ENCODE measurements at places on chromosomes 5 and 9. TPM values are rescaled to one million over a fixed set of nuclear protein-coding genes. Genes with fewer than 3 reads are reported as not detected.

DNA sequence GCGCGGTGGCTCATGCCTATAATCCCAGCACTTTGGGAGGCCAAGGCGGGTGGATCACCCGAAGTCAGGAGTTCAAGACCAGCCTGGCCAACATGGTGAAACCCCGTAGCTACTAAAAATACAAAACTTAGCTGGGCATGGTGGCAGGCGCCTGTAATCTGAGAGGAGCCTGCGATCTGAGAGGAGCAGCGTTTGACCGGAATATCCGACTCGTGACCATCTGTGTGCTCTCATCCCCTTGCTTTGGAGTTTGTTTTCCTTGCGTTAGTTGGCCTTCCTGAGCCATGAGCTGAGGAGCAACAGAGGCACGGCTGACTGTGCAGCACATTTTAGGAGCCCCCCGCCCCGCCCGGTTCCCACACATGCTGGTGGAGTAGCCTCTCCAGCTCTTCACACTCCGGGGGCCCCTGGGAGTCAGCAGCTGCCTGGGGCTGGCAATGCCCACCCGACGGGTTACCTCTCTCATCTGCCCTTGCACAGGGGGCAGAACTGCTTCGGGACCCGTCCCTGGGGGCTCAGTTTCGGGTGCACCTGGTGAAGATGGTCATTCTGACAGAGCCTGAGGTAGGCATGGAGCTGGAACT lies 3.0 kb downstream of the ADAMTS13 start:
- H3K27ac ChIP-seq: no peak overlapping the region
- no peaks in the 10 kb centered on the region for H3K36me3 ChIP-seq
- H3K27me3 ChIP-seq: peaks cover 14% of the 10 kb centered on the region
- no peak overlapping the region for H3K4me3 ChIP-seq

Gene EQTN
- total RNA-seq: not detected

GRCh38 chr5:179852993-179853547 lies 5.5 kb downstream of the MRNIP start:
- H3K4me3 ChIP-seq: no peak overlapping the region
- peaks cover 12% of the 10 kb centered on the region for H3K36me3 ChIP-seq
- DNase-seq: no peak
- no peak overlapping the region for H3K27ac ChIP-seq
- H3K27me3 ChIP-seq: no peaks in the 10 kb centered on the region
- H3K4me1 ChIP-seq: peaks cover 8% of the 10 kb centered on the region

Gene VCP
- total RNA-seq: 258 TPM

Gene CCDC192
- 2.0 TPM for total RNA-seq

Gene NEUROG1
- 3.7 TPM for total RNA-seq

GRCh38 chr9:84385386-84386040 lies 45.0 kb upstream of the SLC28A3 start:
- H3K4me3 ChIP-seq: peak overlapping the region; percentile 42
- peaks cover 10% of the 10 kb centered on the region for H3K4me1 ChIP-seq
- no peaks in the 10 kb centered on the region for H3K27me3 ChIP-seq
- H3K27ac ChIP-seq: peak overlapping the region; percentile 60
- no peak for DNase-seq

Gene ZNG1E
- 31.6 TPM for total RNA-seq

Gene MPDZ
- 20.3 TPM for total RNA-seq

DNA sequence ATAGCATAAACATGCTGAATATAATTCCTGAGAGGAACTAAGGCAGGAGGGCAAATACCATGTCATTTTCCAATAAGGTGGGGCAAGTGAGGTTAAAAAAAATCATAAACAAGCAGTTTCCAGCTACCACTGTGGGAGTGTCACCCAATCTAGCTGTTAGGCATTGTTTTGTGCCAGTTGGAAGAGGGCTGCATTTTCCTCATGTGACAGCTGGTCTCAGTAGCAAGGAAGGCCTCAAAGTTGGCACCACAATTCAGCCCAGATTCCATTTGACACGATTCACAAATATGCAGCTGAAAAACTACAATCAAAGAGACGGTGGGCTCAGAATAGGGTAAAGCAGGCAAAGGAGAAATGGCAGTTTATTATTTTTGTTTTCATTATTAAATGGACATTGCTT lies 636.1 kb downstream of the KIF4B start:
- H3K36me3 ChIP-seq: no peaks in the 10 kb centered on the region
- no peaks in the 10 kb centered on the region for H3K4me1 ChIP-seq

Gene ADAMTSL2
- total RNA-seq: 0.57 TPM

DNA sequence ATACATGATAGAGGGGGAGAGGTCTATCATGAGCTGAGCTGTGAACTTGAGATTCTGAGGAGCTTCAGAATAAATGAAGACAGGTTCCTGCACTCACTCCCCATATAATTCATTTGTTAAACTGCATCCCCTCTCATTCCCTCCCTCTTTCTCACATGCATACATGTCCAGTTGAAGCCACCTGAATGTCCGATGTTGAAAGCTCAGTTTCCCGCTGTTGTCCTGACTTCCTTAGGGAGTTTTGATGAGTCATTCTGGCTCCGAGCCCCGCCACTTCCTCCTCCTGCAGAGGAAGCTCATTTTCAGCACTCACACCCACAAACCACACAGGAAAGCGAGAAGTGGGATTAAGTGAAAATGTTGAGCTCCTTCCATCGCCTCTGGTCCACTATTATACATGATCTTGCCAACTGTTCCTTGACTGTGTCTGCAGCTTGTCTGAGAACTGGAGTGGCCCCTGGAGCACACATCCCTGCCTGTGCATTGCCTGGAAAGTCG lies 121.2 kb downstream of the CEMIP2 start:
- H3K27me3 ChIP-seq: no peaks in the 10 kb centered on the region
- no peak overlapping the region for H3K27ac ChIP-seq
- H3K36me3 ChIP-seq: no peaks in the 10 kb centered on the region
- peaks cover 5% of the 10 kb centered on the region for H3K4me1 ChIP-seq
- no peak for DNase-seq

DNA sequence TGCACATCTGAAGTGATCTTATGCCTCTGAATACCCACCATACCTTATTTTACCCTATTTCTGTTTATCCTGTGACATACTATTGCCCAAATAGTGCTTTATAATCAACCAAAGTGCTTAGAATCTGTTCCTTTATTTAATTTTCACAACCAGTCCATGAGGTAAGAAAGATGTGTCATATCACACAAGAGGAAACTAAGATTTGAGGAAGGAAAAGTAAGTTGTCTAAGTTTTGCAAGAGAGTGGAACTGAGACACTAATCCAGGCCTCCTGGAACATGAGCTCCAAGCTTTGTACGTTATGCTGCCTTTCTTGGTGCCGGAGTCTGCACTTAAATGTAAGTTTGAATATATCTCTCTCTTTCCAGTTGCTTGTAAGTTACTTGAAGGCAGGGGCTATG lies 17.2 kb downstream of the KDM3B start:
- H3K27ac ChIP-seq: peak overlapping the region; percentile 38
- peaks cover 2% of the 10 kb centered on the region for H3K36me3 ChIP-seq
- DNase-seq: no peak
- H3K27me3 ChIP-seq: no peaks in the 10 kb centered on the region

Gene TSSK1B
- total RNA-seq: 0.12 TPM

Gene ICE1
- 32.0 TPM for total RNA-seq

GRCh38 chr5:56095579-56096102 lies 100.9 kb upstream of the IL6ST start:
- H3K36me3 ChIP-seq: peaks cover 3% of the 10 kb centered on the region
- H3K27me3 ChIP-seq: no peaks in the 10 kb centered on the region
- peaks cover 13% of the 10 kb centered on the region for H3K4me1 ChIP-seq
- no peak for DNase-seq
- H3K4me3 ChIP-seq: peak overlapping the region; percentile 5
- no peak overlapping the region for H3K27ac ChIP-seq

DNA sequence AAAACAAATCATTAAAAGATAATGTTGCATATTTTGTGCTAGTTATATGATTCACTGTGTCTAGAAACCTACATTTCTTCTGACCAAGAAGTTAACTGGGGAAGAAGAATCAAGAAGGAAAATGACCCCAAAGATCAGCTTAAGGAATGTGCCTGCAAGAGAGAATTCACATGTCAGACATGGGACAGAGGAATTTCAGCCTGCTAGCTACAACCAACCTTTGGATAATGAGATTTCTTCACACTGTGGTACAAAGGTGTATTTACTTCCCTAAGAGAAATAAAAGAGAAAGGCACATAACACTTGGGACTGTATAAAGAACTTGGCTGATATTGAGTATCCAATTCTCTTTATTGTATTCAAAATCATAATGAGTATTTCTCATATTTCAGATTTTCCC lies 39.6 kb upstream of the ELL2 start:
- H3K4me3 ChIP-seq: no peak overlapping the region
- no peaks in the 10 kb centered on the region for H3K4me1 ChIP-seq
- H3K36me3 ChIP-seq: no peaks in the 10 kb centered on the region
- no peaks in the 10 kb centered on the region for H3K27me3 ChIP-seq
- H3K27ac ChIP-seq: no peak overlapping the region
- no peak for DNase-seq

GRCh38 chr5:179438011-179438441 lies 92.8 kb upstream of the ADAMTS2 start:
- no peak overlapping the region for H3K4me3 ChIP-seq
- H3K27ac ChIP-seq: no peak overlapping the region
- DNase-seq: no peak
- H3K27me3 ChIP-seq: no peaks in the 10 kb centered on the region

Data from type B pancreatic cell (in vitro differentiated cells).